Activated naive CD8-positive, alpha-beta T cell treated with anti-CD3 and anti-CD28 coated beads, Interleukin-2, amount 10 ng/mL, durations not matched to agents 7 days and 5 days (primary cell): ENCODE measurements at places on chromosomes 1 and 21. TPM values are rescaled to one million over a fixed set of nuclear protein-coding genes. Genes with fewer than 3 reads are reported as not detected.

RIT1 gene
- total RNA-seq: 31.3 TPM

GJA8 gene
- not detected for total RNA-seq

GRCh38 chr1:220189750-220190347 is 82.4 kb downstream of the RAB3GAP2 start:
- no peaks in the 10 kb centered on the region for H3K4me1 ChIP-seq
- H3K4me3 ChIP-seq: no peak overlapping the region
- no peak overlapping the region for H3K27ac ChIP-seq
- H3K36me3 ChIP-seq: peaks cover 15% of the 10 kb centered on the region

- H3K36me3 ChIP-seq: peaks cover 34% of the 10 kb centered on the region
- no peaks in the 10 kb centered on the region for H3K27me3 ChIP-seq
Observed at GRCh38 chr1:53049574-53049967, 12.4 kb upstream of the PODN start.
